ENCODE measurements at places on chromosomes 4 and X.

GRCh38 chr4:2091990-2092668, 33.0 kb downstream of the NAT8L start:
- peak overlapping the region; percentile 84 for H3K27ac ChIP-seq
- no peak overlapping the region for H3K4me3 ChIP-seq
- no peaks in the 10 kb centered on the region for H3K4me1 ChIP-seq
- peak; percentile 39 for DNase-seq
- no peaks in the 10 kb centered on the region for H3K36me3 ChIP-seq
- H3K27me3 ChIP-seq, result peaks cover 32% of the 10 kb centered on the region

DNA sequence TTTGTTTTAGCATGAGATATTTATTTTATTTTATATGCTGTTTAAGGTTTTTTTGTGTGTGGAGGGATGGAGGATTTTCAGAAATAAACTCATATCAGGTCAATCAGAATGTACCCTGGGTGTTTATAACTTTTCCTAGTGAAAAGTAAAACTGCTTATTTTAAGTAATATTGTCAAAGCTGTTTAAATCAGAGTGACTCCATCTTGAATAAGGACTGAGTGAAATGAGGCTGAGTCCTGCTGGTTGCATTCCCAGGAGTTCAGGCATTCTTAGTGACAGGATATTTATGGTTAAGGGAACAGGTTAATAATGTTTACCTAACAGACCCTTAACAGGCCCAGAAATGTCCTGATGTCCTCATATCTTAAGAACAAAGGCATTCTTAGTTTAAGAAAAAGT, 1160.9 kb upstream of the PCDH7 start:
- DNase-seq, result no peak
- no peaks in the 10 kb centered on the region for H3K27me3 ChIP-seq
- no peaks in the 10 kb centered on the region for H3K36me3 ChIP-seq
- H3K4me3 ChIP-seq, result no peak overlapping the region
- H3K4me1 ChIP-seq, result no peaks in the 10 kb centered on the region
- H3K27ac ChIP-seq, result no peak overlapping the region

- no peaks in the 10 kb centered on the region for H3K27me3 ChIP-seq
- no peaks in the 10 kb centered on the region for H3K4me1 ChIP-seq
- H3K27ac ChIP-seq, result no peak overlapping the region
- H3K36me3 ChIP-seq, result no peaks in the 10 kb centered on the region
- DNase-seq, result no peak
Observed at GRCh38 chr4:147958489-147959065, 226.7 kb downstream of the ARHGAP10 start.

GRCh38 chr4:138707746-138708677, 307.6 kb upstream of the NOCT start:
- no peaks in the 10 kb centered on the region for H3K36me3 ChIP-seq
- H3K4me3 ChIP-seq, result peak overlapping the region; percentile 20
- no peak overlapping the region for H3K27ac ChIP-seq
- DNase-seq, result no peak
- no peaks in the 10 kb centered on the region for H3K27me3 ChIP-seq
- H3K4me1 ChIP-seq, result peaks cover 6% of the 10 kb centered on the region

DNA sequence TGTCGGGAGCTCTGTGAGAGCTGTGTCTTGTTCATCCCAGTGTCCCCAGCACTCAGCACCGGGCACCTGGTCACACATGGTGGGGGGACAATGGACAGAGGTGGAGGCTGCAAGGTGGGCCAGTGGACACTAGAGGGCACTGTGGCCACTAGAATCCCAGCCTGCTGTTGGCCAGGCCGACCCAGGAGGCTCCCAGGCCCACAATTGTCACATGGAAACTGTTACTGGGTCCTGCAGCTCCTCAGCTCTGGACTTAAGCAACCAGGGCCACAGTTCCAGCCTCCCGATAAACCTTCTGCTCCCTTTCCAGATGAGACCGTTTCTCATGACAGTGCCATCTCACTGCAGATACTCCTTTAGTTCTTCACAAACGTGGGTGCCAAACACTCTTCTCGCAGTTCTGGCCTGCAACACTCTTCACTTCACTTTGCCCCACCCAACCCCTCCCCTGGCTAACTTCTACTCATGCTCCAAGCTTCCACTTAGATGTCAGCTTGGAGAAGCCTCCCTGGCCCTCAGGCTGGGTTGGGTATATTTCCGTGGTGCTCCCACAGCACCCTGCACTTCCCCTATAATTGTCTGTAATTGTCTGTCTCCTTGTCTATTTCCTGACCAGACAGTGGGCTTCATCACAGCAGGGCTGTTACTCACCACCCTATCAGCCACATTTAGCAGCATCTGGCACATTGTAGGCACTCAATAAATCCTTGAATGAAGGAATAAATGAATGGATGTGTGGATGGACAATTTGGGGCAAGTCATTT, 3.5 kb upstream of the IQSEC2 start:
- H3K27me3 ChIP-seq, result no peaks in the 10 kb centered on the region
- no peak overlapping the region for H3K27ac ChIP-seq
- H3K36me3 ChIP-seq, result no peaks in the 10 kb centered on the region
- DNase-seq, result peak; percentile 90

- no peaks in the 10 kb centered on the region for H3K27me3 ChIP-seq
- H3K36me3 ChIP-seq, result no peaks in the 10 kb centered on the region
Observed at GRCh38 chr4:98468709-98469108, 189.7 kb downstream of the TSPAN5 start.

- no peak overlapping the region for H3K27ac ChIP-seq
- no peak for DNase-seq
- no peak overlapping the region for H3K4me3 ChIP-seq
- H3K4me1 ChIP-seq, result no peaks in the 10 kb centered on the region
Observed at GRCh38 chr4:71189471-71189870, 149.3 kb upstream of the SLC4A4 start.

DNA sequence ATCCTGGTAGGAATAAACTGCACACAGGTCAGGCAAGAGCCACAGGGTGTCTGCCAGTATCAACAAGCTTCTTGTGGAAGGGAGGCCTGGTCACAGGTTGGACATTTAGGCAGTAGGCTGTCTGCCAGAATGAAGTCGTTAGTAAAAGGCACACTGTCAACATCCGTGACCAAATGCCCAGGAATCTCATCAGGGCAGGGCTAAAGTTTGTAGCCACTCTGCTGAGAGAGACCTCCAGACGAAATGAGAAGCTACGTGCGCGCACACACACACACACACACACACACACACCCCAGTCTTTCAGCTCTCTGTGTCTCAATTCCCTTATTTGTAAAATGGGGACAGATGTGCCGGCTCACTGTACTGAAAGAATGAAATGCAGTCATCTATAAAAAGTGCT, 408.7 kb upstream of the ZFP42 start:
- H3K4me3 ChIP-seq, result no peak overlapping the region
- no peaks in the 10 kb centered on the region for H3K4me1 ChIP-seq
- no peaks in the 10 kb centered on the region for H3K27me3 ChIP-seq
- H3K27ac ChIP-seq, result no peak overlapping the region
- H3K36me3 ChIP-seq, result no peaks in the 10 kb centered on the region

GRCh38 chrX:103405009-103405333, 28.6 kb downstream of the BEX3 start:
- peak overlapping the region; percentile 49 for H3K27ac ChIP-seq
- peak overlapping the region; percentile 87 for H3K4me3 ChIP-seq
- no peak for DNase-seq
- H3K4me1 ChIP-seq, result no peaks in the 10 kb centered on the region

GRCh38 chr4:85500110-85500867, 25.3 kb downstream of the ARHGAP24 start:
- no peak overlapping the region for H3K4me3 ChIP-seq
- H3K27me3 ChIP-seq, result no peaks in the 10 kb centered on the region
- DNase-seq, result no peak
- no peaks in the 10 kb centered on the region for H3K4me1 ChIP-seq

DNA sequence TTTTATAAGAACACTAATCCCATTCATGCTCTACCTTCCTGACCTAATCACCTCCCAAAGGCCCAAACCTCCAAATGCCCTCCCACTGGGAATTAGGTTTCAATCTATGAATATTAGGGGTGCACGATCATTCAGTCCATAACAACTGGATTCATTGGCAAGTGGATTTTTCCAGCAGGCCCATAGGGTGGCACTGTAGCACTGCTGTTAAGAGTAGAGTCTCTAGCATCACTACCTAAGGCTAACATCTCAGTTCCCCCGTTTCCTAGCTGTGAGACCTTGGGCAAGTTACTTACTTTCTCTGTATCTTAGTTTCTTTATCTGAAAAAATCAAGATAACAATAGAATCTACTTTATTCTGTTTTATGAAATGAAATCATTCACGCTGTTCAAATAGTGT, 315.8 kb downstream of the STIM2 start:
- no peaks in the 10 kb centered on the region for H3K36me3 ChIP-seq
- H3K27me3 ChIP-seq, result no peaks in the 10 kb centered on the region
- H3K27ac ChIP-seq, result no peak overlapping the region
- H3K4me1 ChIP-seq, result peaks cover 5% of the 10 kb centered on the region

DNA sequence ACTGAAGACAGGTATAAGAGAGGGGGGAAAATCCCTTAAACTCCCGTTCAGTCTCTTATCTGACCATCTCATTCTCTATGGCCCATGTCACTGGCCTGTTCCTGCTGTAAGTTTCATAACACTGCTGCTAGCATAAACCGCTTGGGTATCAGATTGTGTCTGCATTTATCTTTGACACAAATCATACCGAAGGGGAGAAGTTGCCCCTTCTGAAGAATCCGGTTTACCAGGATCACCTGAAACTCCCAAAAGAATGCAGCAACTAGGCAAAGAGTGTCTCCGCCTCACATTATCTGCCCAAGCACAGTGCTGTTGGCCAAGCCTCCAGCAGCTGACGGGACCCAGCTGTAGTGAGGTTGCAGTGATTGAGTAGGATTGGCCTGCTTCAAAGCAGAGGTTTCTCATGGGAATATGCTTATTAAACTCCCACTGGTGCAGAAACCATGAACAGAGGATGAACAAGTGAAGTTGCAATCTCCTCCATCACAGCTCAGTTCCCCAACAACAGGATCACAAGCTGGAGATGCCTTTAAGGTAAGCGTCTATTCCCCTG, 71.3 kb upstream of the PUDP start:
- no peaks in the 10 kb centered on the region for H3K27me3 ChIP-seq
- no peak overlapping the region for H3K4me3 ChIP-seq

DNA sequence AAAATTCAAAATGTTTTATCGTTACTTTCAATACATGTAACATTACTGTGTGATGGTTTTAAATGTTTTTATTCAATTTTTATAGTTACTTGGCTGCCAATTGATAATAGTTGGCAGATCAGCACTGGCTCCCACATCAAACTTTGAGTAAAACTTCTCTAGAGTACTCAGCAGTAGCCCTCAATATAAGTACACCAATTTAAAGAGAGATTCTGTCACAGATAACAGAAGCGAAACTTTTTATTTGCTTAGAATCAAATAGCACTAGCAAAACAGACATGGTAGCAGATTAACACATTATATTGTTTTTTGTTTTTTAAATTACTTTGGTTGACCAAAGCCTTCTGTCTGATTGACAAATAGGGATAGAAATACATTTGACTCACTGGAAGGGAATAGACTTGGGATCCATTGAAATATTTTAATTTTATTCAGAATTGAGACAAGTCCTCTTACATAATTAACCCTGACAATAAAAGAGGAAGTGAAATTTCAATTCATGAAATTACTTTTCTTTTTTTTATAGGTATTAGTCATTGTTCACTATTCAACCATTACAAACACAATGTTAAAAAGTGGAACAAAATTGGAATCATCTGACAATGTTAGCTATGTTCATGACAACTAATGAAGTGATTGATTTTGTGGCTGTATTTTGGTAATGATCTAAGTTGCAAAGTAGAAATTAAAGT, 554.9 kb downstream of the KLHL4 start:
- H3K27ac ChIP-seq, result no peak overlapping the region
- H3K4me1 ChIP-seq, result no peaks in the 10 kb centered on the region
- no peak overlapping the region for H3K4me3 ChIP-seq
- DNase-seq, result no peak
- no peaks in the 10 kb centered on the region for H3K27me3 ChIP-seq

DNA sequence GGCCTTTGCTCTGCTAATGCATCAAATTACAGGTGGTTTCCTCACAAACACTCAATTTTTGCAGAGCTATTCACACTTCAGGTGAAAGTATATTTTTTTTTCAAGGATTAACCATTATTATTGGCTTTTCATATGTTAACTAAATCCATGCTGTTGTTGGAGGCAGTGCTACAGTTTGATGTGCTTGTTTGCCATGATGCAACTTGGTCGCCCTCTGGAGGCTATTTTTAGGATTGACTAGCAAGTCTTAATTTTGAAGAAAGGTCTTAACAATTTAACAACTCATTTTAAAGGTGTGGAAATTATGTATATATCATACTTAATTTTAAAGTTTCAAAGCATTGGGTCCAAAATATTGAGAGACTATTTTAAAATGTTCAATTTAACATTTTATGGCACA, 168.8 kb upstream of the FAM47A start:
- no peaks in the 10 kb centered on the region for H3K36me3 ChIP-seq
- no peak overlapping the region for H3K4me3 ChIP-seq
- no peaks in the 10 kb centered on the region for H3K4me1 ChIP-seq

- H3K4me3 ChIP-seq, result no peak overlapping the region
- H3K36me3 ChIP-seq, result no peaks in the 10 kb centered on the region
- H3K27me3 ChIP-seq, result no peaks in the 10 kb centered on the region
- H3K4me1 ChIP-seq, result no peaks in the 10 kb centered on the region
Observed at GRCh38 chr4:77352192-77352591, 195.2 kb downstream of the CCNG2 start.

DNA sequence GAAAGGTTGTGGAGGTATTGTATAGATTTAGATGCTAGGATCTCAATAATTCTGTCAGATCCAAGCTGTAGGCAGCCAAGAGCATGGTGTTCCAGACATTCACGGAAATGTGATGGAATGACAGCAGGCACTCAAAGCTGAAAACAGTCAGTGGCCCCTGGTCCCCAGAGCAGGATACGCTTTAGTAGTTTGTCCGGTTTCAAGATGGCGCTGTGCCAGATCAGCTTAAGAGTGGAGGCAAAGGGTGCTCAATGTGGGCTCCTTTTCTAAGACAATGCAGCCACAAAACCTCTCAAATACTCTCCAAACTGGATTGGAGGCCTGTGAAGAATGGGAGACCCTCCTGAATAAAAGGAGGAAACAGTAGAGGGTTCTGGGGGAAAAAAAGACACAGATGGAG, 291.2 kb upstream of the HS3ST1 start:
- DNase-seq, result no peak
- H3K27ac ChIP-seq, result no peak overlapping the region
- no peaks in the 10 kb centered on the region for H3K27me3 ChIP-seq
- no peak overlapping the region for H3K4me3 ChIP-seq
- no peaks in the 10 kb centered on the region for H3K4me1 ChIP-seq

- no peaks in the 10 kb centered on the region for H3K36me3 ChIP-seq
- H3K27me3 ChIP-seq, result no peaks in the 10 kb centered on the region
- no peak overlapping the region for H3K27ac ChIP-seq
Observed at GRCh38 chr4:175470131-175470530, 341.9 kb downstream of the GPM6A start.

DNA sequence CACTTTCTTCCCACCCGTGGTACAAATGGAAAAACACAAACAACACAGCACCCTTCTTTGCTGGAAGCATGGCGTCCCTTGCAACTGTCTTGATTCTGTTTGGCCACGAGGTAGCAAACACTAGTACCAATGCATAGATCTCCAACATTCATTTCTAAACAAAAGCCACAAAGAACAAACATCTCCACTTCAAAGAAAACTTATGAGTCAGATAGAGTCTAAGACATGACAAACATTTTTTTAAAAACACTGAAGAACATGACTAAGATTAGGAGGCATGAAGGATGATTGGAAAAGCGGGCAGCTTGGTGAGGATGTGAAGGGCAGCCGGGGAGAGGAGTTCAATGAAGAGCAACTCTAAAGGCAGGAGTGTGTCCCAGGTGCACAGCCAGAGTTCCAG, 197.6 kb upstream of the FAM9B start:
- no peaks in the 10 kb centered on the region for H3K4me1 ChIP-seq
- no peak for DNase-seq
- no peaks in the 10 kb centered on the region for H3K27me3 ChIP-seq
- no peak overlapping the region for H3K4me3 ChIP-seq
- no peak overlapping the region for H3K27ac ChIP-seq
- H3K36me3 ChIP-seq, result no peaks in the 10 kb centered on the region
